ENCODE measurements at places on chromosomes 6 and 20. TPM values are rescaled to one million over a fixed set of nuclear protein-coding genes. Genes with fewer than 3 reads are reported as not detected.

- peak; percentile 88 for DNase-seq
These were observed 623 bp upstream of the MRPS26 start for GRCh38 chr20:3045042-3045815.

GRCh38 chr6:42419490-42420280 is 32.0 kb downstream of the TRERF1 start:
- no peak for DNase-seq

DNA sequence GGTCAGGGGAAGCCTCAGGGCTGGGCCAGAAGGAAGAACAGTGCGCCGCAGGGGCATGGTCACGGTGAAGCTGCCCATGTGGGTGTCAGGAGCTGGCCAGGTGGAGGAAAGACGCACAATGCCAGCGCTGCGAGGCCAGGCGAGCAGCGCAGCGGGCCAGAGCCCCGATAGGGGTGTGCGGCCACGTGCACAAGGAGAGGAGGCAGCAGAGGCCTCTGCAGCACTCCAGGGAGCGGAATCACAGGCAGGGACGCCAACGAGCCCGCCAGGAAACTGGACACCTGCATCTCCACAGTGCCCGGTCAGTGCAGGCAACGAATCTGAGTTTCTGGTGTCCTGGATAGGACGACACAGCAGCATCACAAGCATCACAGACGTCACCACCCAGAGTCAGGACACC is 35.7 kb downstream of the TAF4 start:
- DNase-seq: no peak

- no peak for DNase-seq
These were observed 36.8 kb downstream of the GNAS start for GRCh38 chr20:58889334-58889760.

The RNF146 gene
- total RNA-seq: 44.9 TPM

The DUSP15 gene
- 5.7 TPM for total RNA-seq
